ENCODE measurements at places on chromosomes 4 and X.

GRCh38 chr4:41026971-41027370 is 187.4 kb downstream of the APBB2 start:
- no peak for DNase-seq

- no peak for DNase-seq
Measured at GRCh38 chr4:147103403-147103946, 157.8 kb upstream of the TTC29 start.

GRCh38 chr4:85600501-85600900 is 125.6 kb downstream of the ARHGAP24 start:
- no peak for DNase-seq

- DNase-seq: no peak
Measured at GRCh38 chr4:98570151-98570797, 88.1 kb downstream of the TSPAN5 start.

- no peak for DNase-seq
Measured at GRCh38 chr4:10552591-10553280, 95.5 kb upstream of the ZNF518B start.

DNA sequence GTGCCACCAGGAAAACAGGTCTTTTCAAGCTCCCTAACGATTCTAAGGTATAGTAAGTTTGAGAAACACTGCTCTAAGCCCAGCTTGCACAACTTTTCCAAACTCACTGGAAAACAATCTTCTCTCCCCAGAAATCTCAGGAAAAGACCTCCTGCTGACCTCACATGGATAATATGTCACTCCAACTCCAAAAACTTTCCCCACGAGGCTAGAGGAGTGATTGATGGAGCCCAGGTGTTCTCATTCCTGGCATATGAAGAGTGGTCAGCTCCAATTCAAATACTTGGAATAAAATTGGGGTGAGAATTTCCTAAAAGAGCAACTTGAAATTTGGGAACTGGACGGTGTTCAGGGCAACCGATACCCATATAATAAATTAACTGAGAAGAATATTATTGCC is 299.9 kb downstream of the PPP4R3C start:
- no peak for DNase-seq

DNA sequence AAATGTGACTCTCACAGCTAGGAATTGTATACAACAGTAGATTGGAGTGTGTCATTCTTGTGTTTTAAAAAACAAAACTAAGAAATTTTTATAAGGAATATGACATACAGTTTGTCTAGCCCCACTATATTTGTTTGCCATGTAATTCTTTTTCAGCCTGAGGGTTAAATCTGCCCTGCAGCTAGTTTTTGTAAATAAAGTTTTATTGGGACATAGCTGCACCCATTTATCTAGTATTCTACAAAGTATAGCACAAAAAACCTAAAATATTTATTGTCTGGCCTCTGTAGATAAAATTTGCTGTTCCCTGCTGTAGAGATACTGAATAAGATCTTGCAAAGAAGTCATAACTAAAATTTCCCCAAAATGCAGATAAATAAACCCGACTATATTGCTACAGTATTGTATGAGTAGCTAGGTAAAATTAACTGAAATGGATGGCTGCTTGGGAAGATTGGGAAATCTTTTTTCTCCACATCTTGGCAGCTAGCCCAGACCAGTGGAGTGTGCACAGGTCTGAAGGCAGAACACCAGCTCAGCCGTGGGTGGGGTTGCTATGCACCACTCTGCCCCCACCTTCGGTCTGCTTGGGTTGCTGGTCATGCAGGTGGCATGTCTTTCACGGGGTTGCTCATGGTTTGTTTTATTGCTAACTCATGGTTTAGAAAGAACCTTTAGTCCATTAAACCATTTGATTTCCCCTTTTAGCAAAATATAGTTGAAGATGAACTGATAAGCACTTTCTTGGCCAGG is 127.9 kb downstream of the KLHL8 start:
- no peak for DNase-seq

DNA sequence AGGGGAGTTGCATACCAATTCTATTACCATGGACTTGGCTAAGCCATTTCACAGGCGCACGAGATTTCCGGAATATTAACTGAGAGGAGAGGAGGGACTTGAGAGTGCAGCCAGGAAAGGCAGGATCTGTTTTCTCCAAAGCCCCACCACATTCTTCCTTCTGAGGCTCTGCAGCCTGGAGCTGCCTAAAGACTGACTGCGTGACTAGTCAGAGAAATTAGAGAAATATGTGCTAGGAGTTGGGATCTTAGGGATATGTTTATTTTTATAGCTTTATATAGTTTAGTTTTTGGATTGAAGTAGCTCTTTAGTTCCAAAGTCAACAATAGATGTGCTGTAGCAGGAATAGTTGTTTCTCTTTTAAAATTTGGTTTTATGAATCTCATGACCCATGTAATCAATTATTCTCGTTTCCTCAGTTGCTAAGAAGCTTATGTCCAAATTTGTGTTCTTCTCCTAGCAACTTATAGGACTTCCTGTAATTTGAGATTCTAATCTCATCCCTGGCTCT is 300.1 kb upstream of the DDX53 start:
- DNase-seq: no peak
